Keratinocyte (primary cell): ENCODE measurements at places on chromosomes 1 and 21. TPM values are rescaled to one million over a fixed set of nuclear protein-coding genes. Genes with fewer than 3 reads are reported as not detected.

Gene RYR2
- 0.01 to 0.05 TPM in 2 of 3 replicates, not detected in the other for polyA plus RNA-seq

Gene TYW3
- polyA plus RNA-seq, result 14.3 to 25.9 TPM (median 14.7 TPM) in 3 replicates

Gene NUF2
- polyA plus RNA-seq, result 1.2 to 10.6 TPM (median 5.1 TPM) in 3 replicates

Gene PUM1
- 64.0 to 86.4 TPM (median 68.6 TPM) in 3 replicates for polyA plus RNA-seq

Gene DNM3
- 1.6 to 2.0 TPM (median 1.9 TPM) in 3 replicates for polyA plus RNA-seq

Gene TCHH
- 0.07 to 0.25 TPM (median 0.14 TPM) in 3 replicates for polyA plus RNA-seq

Gene NBPF4
- polyA plus RNA-seq, result not detected in 3 replicates

Gene SPRR2G
- 0.73 to 6.2 TPM (median 3.3 TPM) in 3 replicates for polyA plus RNA-seq

Gene PODN
- polyA plus RNA-seq, result not detected in 3 replicates

Gene PERM1
- polyA plus RNA-seq, result not detected in 3 replicates

Gene RORC
- 0.05 to 0.13 TPM (median 0.12 TPM) in 3 replicates for polyA plus RNA-seq

Gene CTTNBP2NL
- 16.3 to 20.2 TPM (median 19.1 TPM) in 3 replicates for polyA plus RNA-seq

Gene OR2AK2
- polyA plus RNA-seq, result not detected in 3 replicates

Gene CYP4A22
- polyA plus RNA-seq, result not detected in 3 replicates

Gene VANGL2
- 10.9 to 17.6 TPM (median 11.4 TPM) in 3 replicates for polyA plus RNA-seq

Gene KIF17
- polyA plus RNA-seq, result 0.90 to 1.2 TPM (median 1.1 TPM) in 3 replicates

Gene CYP4Z1
- not detected in 3 replicates for polyA plus RNA-seq

Gene TIPRL
- polyA plus RNA-seq, result 27.2 to 62.5 TPM (median 31.3 TPM) in 3 replicates

Gene NTRK1
- 0.03 to 0.06 TPM (median 0.05 TPM) in 3 replicates for polyA plus RNA-seq

Gene SEMA4A
- 5.7 to 11.0 TPM (median 7.9 TPM) in 3 replicates for polyA plus RNA-seq

Gene TDRD5
- 0.04 TPM in 1 of 3 replicates, not detected in the others for polyA plus RNA-seq

Gene SERPINC1
- polyA plus RNA-seq, result 0.14 to 0.26 TPM (median 0.18 TPM) in 3 replicates

Gene S100A8
- 99.7 to 1,918 TPM (median 403 TPM) in 3 replicates for polyA plus RNA-seq

Gene CD101
- polyA plus RNA-seq, result 0.86 to 2.2 TPM (median 1.8 TPM) in 3 replicates

Gene C1orf94
- 0.05 TPM in 1 of 3 replicates, not detected in the others for polyA plus RNA-seq

Gene DYNLT4
- polyA plus RNA-seq, result not detected in 3 replicates

Gene DTL
- 1.9 to 17.4 TPM (median 9.3 TPM) in 3 replicates for polyA plus RNA-seq

Gene PRKAB2
- polyA plus RNA-seq, result 20.9 to 39.9 TPM (median 35.6 TPM) in 3 replicates

Gene TMEM269
- 0.12 TPM in 1 of 3 replicates, not detected in the others for polyA plus RNA-seq

Gene F3
- polyA plus RNA-seq, result 962 to 1,634 TPM (median 1,409 TPM) in 3 replicates

Gene ADGRL4
- not detected in 3 replicates for polyA plus RNA-seq

Gene KRTAP19-1
- polyA plus RNA-seq, result 0.44 to 0.72 TPM in 2 of 3 replicates, not detected in the other

Gene AADACL3
- polyA plus RNA-seq, result 0.03 TPM in 1 of 3 replicates, not detected in the others

Gene EDN2
- polyA plus RNA-seq, result 0.06 to 0.34 TPM (median 0.32 TPM) in 3 replicates

Gene TNNI3K
- 0.36 to 0.41 TPM in 2 of 3 replicates, not detected in the other for polyA plus RNA-seq

Gene SYPL2
- polyA plus RNA-seq, result not detected in 3 replicates

Gene FAM110D
- not detected in 3 replicates for polyA plus RNA-seq

Gene SELE
- polyA plus RNA-seq, result not detected in 3 replicates

Gene IL19
- not detected in 3 replicates for polyA plus RNA-seq

Gene LENEP
- polyA plus RNA-seq, result not detected in 3 replicates

Gene LAMC2
- polyA plus RNA-seq, result 1,627 to 2,571 TPM (median 2,208 TPM) in 3 replicates

Gene PDIK1L
- 1.1 to 2.8 TPM (median 1.6 TPM) in 3 replicates for polyA plus RNA-seq

Gene PTPN14
- polyA plus RNA-seq, result 28.0 to 59.9 TPM (median 29.9 TPM) in 3 replicates

Gene SDC3
- 5.6 to 14.5 TPM (median 8.8 TPM) in 3 replicates for polyA plus RNA-seq

Gene GRIK3
- not detected in 3 replicates for polyA plus RNA-seq

Gene CCDC181
- polyA plus RNA-seq, result not detected in 3 replicates

Gene KRTAP10-5
- polyA plus RNA-seq, result not detected in 3 replicates

Gene CHD5
- polyA plus RNA-seq, result 0.03 to 0.07 TPM (median 0.05 TPM) in 3 replicates
